Tibial artery (tissue), 4 donors: ENCODE measurements at places on chromosomes 3 and 15.

GRCh38 chr3:20604659-20605058 lies 418.7 kb upstream of the SGO1 start:
- no peak for DNase-seq

GRCh38 chr3:105233010-105233409 lies 133.7 kb upstream of the ALCAM start:
- no peak for DNase-seq

DNA sequence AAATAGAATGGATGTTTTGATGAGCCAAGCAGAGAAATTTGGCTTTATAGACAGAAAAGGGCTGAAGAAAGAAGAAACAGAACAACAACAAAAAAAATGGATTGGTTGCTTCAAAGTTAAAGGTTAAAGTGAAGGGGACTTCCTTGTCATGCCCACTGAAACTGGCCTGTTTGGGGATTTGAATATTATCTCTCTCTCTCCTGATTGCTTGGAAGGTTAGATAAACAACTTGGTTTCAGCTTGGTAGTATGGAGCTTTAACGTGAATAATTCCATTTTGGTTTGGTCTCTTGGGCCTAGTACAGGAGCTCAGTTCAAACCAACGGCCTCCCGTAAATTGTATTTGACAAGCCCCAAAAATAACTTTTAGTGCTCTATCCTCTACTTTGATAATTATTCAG lies 70.8 kb upstream of the MBNL1 start:
- DNase-seq, result no peak

GRCh38 chr3:13081603-13082360 lies 8.6 kb upstream of the IQSEC1 start:
- no peak for DNase-seq

GRCh38 chr3:100780071-100780622 lies 70.9 kb downstream of the TFG start:
- no peak for DNase-seq

DNA sequence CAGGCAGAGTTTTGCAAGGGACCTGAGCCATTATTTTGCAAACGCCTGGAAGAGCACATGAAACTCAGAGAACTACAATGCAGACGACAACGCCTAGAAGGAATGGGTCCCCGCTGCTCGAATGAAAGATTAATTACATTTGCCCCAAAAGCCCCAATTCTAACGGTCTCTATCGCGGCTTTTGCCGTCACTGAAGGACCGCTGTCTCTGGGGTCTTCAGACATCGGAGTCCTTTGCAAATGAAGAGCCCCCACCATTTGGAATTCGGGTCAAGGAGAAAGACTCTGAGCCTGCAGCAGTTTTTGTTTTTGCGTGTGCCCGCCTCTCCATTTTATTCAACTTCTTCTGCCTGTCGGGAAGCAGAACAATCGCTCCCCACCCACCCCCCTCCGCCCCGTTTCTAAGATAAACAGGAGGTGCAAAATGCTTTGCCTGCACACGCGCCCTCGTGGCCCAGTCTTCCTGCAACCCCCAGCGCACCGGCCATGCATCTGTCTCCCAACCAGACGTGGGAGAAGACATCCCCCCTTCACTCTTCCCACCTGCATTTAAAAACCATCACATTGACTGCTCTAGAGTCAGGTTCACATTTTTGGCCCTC lies 13.5 kb downstream of the SOX2 start:
- DNase-seq, result no peak

- no peak for DNase-seq
Observed at GRCh38 chr3:185711255-185711870, 113.5 kb downstream of the IGF2BP2 start.

- DNase-seq, result no peak
Observed at GRCh38 chr3:9934235-9934621, 594 bp downstream of the CRELD1 start.
